Hematopoietic multipotent progenitor cell treated with erythropoietin and hydrocortisone succinate and interleukin-3 and kit ligand, for 15 days (in vitro differentiated cells): ENCODE measurements at places on chromosomes 13 and 19.

DNA sequence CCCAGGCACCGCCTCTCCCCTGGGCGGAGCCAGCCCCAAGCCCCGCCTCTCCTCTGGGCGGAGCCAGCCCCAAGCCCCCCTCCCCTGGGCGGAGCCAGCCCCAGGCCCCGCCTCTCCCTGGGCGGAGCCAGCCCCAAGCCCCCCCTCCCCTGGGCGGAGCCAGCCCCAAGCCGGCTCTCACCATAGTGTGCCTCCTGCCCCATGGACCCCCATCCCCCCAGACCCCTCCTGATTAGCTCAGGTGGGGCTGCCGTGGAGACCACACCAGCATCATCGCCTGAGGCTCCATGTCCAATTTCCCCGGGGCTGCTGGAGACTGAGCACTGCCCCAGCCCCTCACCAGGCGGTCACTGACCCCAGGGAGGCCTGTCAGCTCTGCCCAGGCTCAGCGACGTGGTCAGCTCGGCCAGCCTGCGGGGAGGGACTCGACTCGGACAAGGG, 4.2 kb upstream of the MADCAM1 start:
- DNase-seq = peak; percentile 22

- peak; percentile 89 for DNase-seq
Observed at GRCh38 chr19:36528194-36528920, at the start of gene ZNF260. Gene ZNF260 (minus strand): TSS chr19:36528271. CDS start chr19:36515238, 13,033 bp downstream.

DNA sequence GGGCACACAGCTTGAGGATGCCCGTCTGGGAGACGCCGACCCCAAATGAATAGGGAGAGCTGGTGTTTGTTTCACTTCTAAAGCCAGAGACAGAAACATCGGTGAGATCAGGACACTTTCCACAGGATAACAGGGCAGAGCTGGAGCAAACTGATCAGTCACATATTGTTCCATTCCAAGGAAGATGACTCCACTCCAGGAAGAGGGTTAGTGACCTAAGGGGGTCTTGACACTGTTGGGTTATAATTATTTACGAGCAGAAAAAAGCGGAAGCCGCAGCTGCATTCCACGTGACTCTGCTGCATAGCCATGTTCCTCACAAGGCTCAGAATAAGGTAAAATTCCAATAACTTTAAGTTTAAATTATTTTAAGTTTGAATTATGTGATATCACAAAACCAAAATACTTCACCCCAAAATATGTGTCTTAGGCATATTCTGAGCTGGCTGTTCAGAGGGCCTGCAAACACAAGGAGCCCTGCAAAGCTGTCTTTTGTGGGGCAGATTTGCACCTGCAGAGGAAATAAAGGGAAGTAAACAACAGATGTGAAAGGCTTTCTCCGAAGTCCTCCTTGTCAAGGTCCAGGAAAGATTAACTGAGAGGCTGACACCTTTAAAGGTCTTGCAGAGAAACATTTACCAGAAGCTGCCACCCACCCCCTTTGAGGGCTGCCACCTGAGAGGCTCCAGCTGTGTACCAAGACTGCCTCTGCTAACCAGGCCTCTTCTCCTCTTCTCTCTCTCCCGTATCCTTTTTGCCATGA, 819.2 kb downstream of the UQCRFS1 start:
- DNase-seq = no peak

GRCh38 chr19:13794398-13794756, 866 bp upstream of the ZSWIM4 start:
- peak; percentile 50 for DNase-seq

- DNase-seq = no peak
Observed at GRCh38 chr13:84393981-84394625, 511.8 kb upstream of the SLITRK1 start.

DNA sequence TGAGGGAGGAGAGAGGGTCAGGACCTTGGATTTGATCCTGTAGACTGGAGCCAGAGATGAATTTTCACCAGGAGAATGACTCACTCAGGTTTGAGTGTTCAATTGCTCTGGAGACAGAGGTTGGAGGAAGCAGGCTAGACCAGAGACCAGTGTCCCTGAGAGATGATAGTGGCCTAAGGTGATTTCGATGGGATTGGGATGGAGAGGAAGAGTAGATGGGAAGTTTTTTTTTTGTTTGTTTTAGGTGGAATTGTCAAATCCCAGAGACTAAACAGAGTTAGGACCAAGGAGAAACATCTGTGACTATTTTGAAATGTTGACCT, 2.3 kb downstream of the CEBPG start:
- no peak for DNase-seq

DNA sequence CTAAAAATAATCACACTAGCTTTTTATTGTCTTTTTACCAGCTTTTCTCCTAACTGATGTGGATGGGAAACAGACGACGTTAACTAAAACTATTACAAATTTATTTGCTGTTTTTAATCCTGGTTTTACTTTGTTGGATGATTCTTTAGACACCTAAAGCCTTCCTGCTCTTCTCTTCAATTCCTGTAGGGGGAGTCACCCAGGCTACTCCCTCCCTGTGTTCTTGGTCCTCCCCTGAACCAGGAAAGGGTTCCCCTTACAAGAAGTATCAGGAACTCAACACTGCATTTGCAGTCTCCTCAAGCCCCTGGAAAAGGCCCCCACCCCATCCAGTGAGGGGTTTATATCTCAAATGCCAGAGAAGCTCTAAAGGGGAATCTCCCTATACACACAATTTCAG, 206.1 kb downstream of the SUCLA2 start:
- no peak for DNase-seq

DNA sequence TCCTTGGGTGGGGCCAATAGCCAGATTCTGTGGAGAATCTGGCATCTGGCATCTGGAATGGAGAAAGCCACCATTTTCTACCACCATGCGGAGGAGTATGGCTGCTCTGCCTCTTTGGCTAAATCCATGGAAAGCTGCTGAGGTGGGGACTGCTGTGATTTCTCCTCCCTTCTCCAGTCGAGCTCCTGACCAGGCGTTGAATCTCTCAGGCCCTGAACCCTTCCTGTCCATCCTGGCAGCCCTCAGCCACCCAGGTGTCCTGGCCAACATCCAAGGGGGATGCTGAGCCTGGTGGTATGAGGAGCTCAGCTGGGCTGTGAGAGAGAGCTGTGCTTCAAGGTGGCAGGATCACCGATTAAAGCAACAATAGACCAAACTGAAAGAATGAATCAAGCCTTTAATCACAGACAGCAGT, 17.4 kb upstream of the SIGLEC6 start:
- no peak for DNase-seq

- no peak for DNase-seq
Observed at GRCh38 chr13:91146601-91147000, 200.9 kb upstream of the MIR17HG start.

DNA sequence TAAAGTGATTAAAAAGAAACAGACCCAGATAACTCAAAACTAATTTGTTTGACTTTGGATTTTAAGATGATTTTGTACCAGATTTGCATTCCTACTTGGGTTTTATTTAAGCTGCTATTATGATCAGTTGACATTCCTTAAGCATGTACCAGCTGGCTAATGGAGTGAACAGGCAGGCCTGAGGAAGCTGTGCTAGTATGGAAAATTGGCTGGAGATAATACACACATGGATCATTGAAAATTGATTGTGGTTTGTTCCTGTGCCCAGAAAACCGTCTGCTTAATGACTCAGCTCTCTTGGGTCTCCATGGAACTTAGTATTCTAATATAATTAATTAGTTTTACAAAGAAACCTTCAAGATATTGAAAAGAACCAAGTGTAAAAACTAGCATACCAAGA, 22.6 kb downstream of the POLR1D start:
- DNase-seq = peak; percentile 32

GRCh38 chr13:103788061-103788652, 721.9 kb upstream of the SLC10A2 start:
- no peak for DNase-seq

DNA sequence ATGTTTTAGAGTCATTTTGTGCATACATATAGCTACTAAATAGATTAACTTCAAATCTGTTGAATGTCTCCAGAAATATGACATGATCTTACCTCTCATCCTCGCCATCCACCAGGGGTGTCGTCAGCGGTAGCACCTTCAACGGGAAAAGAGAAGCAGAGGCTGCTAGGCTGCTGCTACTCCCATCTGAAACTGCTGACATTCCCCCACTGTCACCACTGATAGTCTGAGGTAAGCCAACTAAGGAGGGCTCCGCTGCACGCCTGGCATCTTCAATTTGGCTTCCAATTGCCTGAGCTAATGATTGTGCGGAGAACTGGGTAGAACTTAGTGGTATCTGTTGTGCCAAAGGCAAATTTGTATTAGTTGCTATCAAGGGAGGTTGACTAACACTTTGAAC, 3.1 kb downstream of the TSC22D1 start:
- DNase-seq = no peak

- no peak for DNase-seq
Observed at GRCh38 chr13:53343361-53343744, 314.7 kb downstream of the OLFM4 start.

DNA sequence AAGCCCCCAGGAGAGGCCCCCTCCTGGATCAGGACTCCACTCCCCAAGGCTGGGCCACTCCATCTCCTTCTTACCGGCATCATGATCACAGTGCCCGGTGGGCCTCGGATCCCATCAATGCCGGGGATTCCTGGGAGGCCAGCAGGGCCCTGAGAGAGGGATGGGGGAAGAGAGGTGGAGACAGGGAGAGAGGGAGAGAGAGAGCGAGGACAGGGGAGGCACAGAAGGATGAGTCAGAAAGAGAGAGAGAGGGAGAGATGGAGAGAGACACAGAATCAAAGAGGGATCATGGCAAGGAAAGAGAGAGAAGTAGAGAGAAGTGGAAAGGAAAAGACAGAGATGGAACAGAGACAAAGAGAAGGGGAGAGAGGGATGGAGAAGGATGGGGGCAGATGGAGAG, 13.8 kb downstream of the COL5A3 start:
- DNase-seq = no peak

DNA sequence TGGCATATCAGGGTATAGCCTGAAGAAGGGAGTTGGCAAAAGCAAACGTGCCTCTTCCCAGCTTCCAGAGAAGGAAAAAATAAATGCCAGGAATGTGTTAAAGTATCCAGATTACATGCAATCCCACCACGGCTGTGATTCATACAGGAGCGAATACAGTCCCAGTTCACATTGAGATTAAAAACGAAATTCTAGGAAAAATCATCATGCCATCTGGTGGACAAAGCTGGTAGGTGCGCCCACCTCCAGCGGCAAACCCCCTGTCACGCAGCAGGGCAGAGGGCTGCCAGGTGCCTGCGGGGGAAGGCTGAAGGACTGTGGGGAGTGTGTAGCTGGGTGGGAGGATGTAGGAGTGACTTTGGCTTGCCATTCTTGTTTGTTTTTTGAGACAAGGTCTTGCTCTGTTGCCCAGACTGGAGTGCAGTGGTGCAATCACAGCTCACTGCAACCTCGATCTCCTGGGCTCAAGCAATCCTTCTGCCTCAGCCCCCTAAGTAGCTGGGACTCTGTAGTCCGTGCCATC, 6.4 kb upstream of the DMWD start:
- DNase-seq = peak; percentile 61

DNA sequence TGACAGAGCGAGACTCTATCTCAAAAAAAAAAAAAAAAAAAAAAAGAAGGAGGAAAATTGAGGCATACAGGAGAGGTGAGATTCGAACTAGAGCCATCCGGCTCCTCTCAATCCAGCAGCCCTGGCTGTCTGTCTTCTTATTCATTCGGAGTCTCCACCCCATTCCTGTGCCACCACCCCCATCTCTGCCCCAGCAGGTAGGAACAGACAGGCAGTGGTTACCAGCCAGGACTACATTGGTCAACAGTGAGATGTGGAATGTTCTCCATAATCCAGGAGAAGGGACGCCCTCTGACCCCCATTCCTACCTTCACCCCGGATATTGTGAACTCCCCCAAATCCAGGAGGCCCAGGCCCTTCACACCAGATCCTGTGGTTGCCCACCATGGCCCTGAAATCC, 6.6 kb upstream of the S1PR2 start:
- DNase-seq = no peak

- no peak for DNase-seq
Observed at GRCh38 chr13:75175575-75175974, 306.4 kb downstream of the TBC1D4 start.

DNA sequence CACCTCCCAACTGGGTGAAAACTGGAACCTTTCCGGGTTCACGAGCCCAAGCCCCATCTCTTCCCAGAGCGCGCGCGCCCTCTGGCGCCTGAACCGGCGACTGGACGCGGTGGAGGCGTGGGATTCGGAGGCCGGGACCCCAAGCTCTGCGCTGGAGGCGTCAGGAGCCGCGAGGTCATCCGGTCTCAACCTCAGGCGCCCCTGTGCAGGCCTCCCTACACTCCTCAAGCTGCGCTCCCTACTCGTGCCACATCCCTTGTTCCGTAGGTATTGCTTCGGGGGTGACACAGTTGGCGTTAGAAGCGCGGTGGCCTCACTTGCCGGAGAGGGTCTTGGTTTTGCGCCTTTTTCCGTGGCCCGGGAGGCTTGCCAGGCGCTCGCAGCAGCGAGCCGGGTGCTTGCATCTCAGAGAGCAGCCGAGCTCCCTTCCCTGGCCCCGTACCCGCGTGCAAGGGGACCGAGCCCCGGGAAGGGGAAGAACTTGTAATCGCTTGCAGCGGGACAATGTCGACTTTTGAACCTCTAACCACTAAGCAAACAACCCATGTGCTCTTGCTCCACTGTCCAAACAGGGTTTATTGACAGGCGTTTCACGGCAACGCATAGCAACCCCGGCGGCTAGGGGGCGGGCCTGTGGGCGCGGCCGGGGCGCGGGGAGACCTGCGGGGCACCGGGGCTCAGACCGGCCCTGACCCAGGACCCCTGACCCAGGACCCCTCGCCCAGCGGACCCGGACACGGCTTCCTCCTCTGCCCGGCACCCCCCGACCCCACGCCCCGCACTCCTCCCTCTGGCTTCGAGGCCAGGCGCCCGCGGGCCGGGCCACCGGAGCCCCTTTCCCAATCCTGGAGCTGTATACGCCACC, 8.5 kb downstream of the CDX2 start:
- DNase-seq = peak; percentile 7

DNA sequence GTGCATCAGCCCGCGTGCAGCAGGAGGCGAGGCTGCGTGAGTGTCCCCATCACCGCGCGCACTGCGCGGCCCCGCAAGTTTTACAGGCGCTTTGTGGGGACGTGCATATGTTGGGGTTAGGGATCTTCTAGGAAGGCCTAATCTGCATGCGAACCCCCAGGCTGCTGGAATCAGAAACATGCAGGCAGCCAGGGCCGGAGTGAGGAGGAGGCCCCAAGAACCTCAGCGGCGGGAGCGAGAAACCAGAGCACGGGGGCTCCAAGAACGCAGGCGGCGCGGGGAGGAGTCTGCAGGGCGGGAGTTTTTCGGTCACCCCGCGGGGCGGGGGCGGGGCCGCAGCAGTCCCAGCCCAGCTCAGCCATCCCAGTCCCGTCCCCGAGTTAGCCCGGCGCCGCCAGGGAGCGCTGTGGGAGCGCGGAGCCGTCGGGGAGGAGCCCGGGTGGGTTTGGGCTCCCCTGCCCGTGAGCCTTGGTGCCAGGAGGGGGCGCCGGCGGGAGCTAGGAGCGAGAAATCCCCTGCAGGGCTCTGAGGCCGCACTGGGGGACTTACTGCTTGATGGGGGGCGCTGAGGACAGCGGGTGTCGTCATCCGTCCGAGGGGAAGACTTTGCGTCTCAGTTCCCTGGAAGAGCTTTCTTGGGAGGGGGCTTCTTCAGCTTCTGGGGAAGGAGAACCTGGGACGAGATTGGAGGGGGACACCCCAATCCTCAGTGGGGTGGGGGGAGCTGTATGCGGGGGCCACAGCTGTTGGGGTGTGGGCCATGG, 933 bp upstream of the NRTN start:
- DNase-seq = peak; percentile 82

- no peak for DNase-seq
Observed at GRCh38 chr13:110985541-110985940, 70.7 kb upstream of the ANKRD10 start.
